ENCODE measurements at places on chromosomes 5 and 9. TPM values are rescaled to one million over a fixed set of nuclear protein-coding genes. Genes with fewer than 3 reads are reported as not detected.
A peak's percentile ranks its signal among the peaks of the same experiment; 100 is the strongest.

DNA sequence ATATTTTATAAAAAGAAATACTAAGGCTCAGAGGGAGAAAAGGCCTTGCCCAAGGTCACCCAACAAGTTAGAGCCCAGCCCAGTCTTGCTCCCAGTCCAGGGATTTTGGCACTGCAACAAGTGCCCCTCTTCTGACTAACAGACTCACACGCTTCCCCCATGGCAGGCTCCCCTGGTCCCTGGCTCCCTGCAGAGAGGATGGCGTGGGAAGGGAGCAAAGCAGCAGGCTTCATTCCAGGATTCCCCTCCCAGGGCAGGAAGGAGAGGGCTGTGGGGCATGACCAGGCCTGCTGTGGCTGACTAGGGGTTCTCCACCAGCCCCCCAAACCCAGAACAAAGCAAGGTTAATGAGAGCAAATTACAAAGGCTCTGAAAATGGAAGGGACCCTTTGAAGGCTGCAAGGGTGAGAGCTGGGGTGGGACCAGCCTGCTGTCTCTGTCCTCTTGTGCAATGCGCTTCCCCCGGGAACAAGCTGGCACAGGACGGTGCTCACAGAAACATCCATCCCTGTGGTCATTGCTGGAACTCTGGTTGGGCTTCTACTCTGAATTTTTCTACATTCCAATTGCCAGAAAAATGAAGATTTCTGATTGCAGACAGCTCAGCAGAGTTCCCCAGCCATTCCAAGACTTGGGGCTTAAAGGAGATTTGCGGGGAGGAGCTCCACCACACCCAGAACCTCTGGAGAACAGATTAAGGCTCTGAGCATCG lies 37.1 kb upstream of the FAT2 start:
- no peak for DNase-seq
- H3K27me3 ChIP-seq, result no peaks in the 10 kb centered on the region
- H3K27ac ChIP-seq, result no peak overlapping the region
- no peaks in the 10 kb centered on the region for H3K36me3 ChIP-seq
- no peaks in the 10 kb centered on the region for H3K4me1 ChIP-seq
- H3K4me3 ChIP-seq, result no peak overlapping the region

DNA sequence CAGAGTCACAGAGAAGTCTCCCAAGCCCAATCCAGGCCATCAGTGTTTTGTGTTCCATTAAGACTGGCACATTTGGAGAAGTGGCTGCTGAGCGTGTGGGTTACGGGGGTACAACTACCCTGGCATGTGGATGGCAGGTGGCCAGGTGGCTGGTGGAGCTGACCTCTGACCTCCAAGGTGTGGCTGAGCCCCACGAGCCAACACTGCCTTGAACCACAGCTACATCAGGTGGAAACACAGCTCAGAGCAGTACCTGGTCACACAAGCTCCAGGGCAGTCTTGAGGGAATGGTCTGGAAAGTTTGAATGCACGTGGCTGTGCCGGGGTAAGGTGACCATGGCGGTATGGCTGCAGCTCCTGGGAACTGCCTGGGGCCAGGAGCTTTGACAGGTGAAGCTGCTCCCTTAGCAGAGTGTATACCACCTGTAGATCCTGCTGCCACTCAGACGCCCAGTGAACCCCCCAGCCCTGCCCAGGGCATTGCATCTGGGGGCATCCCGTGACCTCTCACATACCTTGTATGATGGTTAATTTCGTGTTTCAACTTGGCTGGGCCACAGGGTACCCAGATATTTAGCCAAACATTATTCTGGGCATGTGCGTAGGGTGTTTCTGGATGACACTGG lies 207.9 kb downstream of the GADD45G start:
- H3K27me3 ChIP-seq, result peaks cover 8% of the 10 kb centered on the region
- H3K27ac ChIP-seq, result no peak overlapping the region
- H3K36me3 ChIP-seq, result no peaks in the 10 kb centered on the region
- DNase-seq, result no peak
- peaks cover 10% of the 10 kb centered on the region for H3K4me1 ChIP-seq

Gene SPINK4
- not detected for total RNA-seq

DNA sequence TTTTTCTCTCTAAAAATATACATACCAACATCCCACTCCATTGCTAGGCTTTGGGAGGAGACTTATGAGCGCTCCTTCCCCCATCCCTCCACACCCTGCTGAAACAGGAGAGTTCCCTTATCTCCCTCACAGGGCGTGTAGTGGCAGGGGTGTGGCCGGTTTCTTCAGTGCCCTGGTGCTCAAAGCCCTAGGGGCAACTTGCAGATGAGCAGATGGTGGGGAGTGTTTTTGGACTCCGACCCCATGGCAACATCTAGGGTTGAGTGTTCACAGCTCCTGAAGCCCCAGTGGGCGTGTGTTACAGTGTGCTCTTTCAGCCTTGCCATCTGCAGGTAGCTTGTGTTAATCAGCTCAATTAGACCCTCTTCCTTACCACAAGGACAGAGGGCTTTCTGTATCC lies 409.5 kb downstream of the MAT2B start:
- no peak overlapping the region for H3K4me3 ChIP-seq
- H3K27ac ChIP-seq, result no peak overlapping the region
- H3K27me3 ChIP-seq, result no peaks in the 10 kb centered on the region
- H3K36me3 ChIP-seq, result no peaks in the 10 kb centered on the region

DNA sequence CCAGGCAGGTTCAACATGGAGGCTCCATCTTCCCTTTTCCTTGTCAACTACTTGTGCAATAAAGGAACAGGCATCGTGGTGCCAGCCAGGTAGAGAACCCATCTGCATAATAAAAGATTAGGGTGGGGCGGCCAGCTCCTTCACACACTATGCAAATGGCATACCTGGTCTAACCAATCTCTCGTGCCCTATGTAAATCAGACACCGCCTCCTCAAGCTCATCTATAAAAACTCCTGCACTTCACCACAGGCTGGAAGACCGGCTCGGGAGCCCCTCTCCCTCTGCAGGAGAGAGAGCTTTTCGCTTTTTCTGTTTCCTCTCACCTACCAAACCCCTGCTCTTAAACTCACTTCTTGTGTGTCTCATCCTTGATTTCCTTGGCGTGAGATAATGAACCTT lies 244.3 kb upstream of the PUM3 start:
- no peak for DNase-seq
- no peak overlapping the region for H3K27ac ChIP-seq
- H3K36me3 ChIP-seq, result no peaks in the 10 kb centered on the region
- no peak overlapping the region for H3K4me3 ChIP-seq
- no peaks in the 10 kb centered on the region for H3K4me1 ChIP-seq
- H3K27me3 ChIP-seq, result peaks cover 1% of the 10 kb centered on the region

DNA sequence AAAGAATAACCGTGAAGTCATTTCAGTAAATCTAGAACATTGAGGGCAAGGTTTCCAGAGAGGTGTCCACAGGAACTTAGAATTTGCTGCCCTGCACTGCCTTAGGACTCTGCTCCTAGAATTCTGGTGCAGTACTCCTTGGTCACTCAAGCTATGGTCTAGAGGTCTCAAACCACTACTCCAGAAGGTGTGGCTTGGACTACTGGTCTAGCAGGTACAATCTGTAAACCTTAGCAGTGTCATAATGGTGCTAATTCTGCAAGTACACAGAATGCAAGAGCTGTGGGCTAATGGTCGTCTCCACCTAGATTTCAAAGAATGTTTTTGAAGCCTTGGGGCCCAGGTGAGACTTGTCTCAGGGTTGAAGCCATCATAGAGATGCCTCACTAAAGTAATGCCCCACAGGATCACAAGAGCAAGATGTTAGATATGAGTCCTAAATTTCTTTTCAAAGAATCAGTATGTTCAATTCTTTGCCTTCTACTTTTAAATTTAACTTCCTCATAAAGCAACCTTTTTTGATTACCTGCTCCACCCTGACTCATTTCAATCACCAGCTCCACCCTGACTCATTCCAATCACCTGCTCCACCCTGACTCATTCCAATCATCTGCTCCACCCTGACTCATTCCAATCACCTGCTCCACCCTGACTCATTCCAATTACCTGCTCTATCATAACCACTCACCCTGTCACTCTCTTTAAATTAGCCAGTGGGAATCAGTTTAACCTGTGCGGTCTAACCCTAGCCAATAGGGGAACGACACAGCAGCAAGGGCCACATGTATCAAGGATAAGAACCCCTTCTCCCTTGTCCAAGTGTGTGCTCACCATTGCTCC lies 1111.8 kb upstream of the ACO1 start:
- H3K36me3 ChIP-seq, result no peaks in the 10 kb centered on the region
- peak; percentile 71 for DNase-seq
- H3K27ac ChIP-seq, result no peak overlapping the region
- no peak overlapping the region for H3K4me3 ChIP-seq
- peaks cover 13% of the 10 kb centered on the region for H3K4me1 ChIP-seq

Gene UBTD2
- 2.3 TPM for total RNA-seq

- DNase-seq, result no peak
Measured at GRCh38 chr5:100550531-100551051, 15.4 kb downstream of the FAM174A start.

DNA sequence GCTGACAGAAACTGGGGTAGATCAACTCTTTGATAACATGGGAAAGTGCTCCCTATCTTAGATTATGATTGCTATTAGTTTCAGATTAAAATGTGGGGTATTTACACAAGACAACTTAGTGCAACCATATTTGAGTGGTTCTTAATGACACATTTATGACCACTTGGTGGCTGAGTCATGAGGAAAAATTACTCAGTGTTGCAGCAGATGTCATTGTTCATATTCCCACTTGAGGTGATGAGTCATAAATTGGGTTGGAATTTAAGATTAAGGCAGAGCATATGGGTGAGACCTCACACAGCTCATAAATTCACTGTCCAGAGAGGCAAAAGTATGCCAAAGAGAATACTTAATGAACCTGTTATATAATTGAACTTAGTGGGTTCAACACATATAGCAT lies 408.3 kb downstream of the DMRT2 start:
- no peak for DNase-seq
- H3K27ac ChIP-seq, result no peak overlapping the region
- no peaks in the 10 kb centered on the region for H3K36me3 ChIP-seq
- no peaks in the 10 kb centered on the region for H3K4me1 ChIP-seq
- H3K27me3 ChIP-seq, result peaks cover 19% of the 10 kb centered on the region

Gene CDX1
- total RNA-seq, result not detected

- H3K27ac ChIP-seq, result no peak overlapping the region
- no peaks in the 10 kb centered on the region for H3K27me3 ChIP-seq
- H3K4me3 ChIP-seq, result no peak overlapping the region
- peaks cover 31% of the 10 kb centered on the region for H3K36me3 ChIP-seq
Measured at GRCh38 chr5:177142098-177142611, 8.6 kb downstream of the NSD1 start.

Gene GPR21
- total RNA-seq, result 0.50 TPM

Gene SERF1A
- 10.7 TPM for total RNA-seq

DNA sequence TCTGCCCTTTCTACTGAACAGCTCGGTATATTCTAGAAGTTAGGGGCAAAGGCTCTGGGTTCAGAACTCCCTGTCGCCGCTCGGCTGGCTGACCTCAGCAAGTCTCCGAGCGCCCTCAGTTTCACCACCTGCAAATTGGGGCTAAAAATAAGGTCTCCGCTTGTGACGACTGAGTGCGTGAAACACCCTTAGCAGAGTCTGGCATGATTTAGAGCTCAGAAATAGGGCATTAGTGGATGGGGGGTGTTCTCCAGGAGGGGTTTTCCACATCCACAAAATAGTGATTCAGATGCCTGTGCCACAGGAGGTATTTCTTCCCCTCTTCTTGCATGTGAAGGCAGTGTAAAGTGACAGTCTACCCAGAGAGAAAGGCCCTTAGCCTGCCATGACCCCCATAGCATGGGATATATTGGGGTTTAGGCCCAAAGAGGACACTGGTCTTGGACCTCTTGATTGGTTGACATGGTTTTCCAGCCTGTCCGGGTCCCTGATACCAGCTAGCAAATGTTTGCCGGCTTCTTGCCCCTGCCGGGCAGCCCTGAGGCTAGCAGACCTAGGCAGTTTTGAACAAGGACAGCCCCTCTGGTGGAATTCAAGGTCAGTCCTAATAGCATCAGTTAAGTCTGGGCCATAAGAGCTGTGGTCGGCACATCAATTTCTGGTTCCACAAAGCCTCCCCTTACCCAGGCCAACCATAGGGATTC lies 1.4 kb downstream of the ERGIC1 start:
- no peaks in the 10 kb centered on the region for H3K36me3 ChIP-seq
- peaks cover 41% of the 10 kb centered on the region for H3K4me1 ChIP-seq
- no peaks in the 10 kb centered on the region for H3K27me3 ChIP-seq
- no peak for DNase-seq
- H3K4me3 ChIP-seq, result peak overlapping the region; percentile 80
- no peak overlapping the region for H3K27ac ChIP-seq

DNA sequence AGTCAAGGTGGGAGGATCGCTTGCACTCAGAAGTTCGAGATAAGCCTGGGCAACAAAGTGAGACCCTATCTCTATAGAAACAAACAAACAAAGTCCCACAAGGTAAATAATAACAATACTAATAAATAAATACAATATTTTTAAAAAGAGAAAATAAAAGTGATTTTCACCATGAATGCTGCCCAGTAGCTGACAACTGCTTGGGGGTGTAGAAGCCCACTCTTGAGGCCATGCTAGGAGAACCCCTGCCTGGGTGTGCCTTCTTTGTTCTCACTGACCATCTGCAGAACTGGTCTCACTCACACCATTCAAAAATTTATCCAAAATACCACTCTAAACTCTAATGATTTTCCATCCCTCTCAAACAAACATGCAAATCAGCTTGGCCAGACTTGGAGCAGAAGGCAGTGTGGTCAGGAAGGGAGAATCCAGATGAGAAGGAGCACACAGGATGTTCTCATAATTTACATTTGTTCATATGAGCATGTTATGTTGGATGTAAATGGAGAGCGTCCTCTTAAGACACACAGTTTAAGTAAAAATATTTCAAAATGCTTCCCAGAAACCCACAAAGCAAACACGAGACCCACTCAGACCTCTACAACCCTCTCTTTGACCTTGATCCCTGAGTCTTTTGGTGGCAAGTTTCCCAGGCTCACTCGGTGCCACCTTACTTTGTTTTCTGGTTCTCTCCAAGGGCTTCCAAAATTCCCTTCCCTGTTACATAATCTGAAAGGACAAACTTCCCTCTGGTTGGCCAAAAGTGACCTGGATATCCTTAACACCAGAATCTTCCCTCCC lies 7.9 kb upstream of the RAI14 start:
- H3K4me1 ChIP-seq, result no peaks in the 10 kb centered on the region
- DNase-seq, result no peak
- peaks cover 21% of the 10 kb centered on the region for H3K27me3 ChIP-seq
- no peaks in the 10 kb centered on the region for H3K36me3 ChIP-seq
- H3K4me3 ChIP-seq, result no peak overlapping the region

DNA sequence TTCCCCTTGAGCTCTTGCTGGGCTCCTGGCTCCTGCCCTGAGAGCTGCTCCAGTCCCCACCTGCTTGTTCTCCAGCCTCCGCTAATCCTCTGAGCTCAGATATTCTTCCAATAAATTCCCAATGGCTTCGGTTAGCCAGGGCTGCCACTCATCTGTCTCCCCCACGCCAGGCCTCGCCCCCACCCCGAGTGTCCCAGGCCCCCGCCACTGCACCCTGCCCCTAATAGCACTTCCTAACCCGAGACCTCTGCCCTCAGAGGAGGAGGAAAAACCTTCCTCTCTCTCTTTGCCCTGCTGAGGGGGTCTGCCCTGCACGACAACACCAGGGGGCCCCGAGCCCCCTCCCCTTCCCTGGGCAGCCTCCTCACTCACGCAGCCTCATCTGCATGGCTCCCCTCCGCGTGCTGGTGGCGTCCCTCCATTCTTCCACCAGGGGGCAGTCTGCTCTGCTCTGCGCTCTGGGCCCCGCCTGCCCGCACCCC lies 5.4 kb upstream of the LCN15 start:
- H3K4me1 ChIP-seq, result peaks cover 18% of the 10 kb centered on the region
- DNase-seq, result peak; percentile 70
- peaks cover 19% of the 10 kb centered on the region for H3K27me3 ChIP-seq
- H3K4me3 ChIP-seq, result no peak overlapping the region

GRCh38 chr9:4640027-4640426 lies 22.1 kb upstream of the PLPP6 start:
- DNase-seq, result peak; percentile 76
- no peaks in the 10 kb centered on the region for H3K27me3 ChIP-seq
- H3K27ac ChIP-seq, result no peak overlapping the region
- H3K4me1 ChIP-seq, result peaks cover 2% of the 10 kb centered on the region
